ENCODE measurements at places on chromosomes 16 and 17.

GRCh38 chr17:2388683-2389055 is 12.2 kb downstream of the MNT start:
- DNase-seq, result no peak

- no peak for DNase-seq
These were observed 111.0 kb downstream of the N4BP1 start for GRCh38 chr16:48498769-48499631.

- DNase-seq, result peak; percentile 26
These were observed 32.5 kb downstream of the RPH3AL start for GRCh38 chr17:320139-320538.

DNA sequence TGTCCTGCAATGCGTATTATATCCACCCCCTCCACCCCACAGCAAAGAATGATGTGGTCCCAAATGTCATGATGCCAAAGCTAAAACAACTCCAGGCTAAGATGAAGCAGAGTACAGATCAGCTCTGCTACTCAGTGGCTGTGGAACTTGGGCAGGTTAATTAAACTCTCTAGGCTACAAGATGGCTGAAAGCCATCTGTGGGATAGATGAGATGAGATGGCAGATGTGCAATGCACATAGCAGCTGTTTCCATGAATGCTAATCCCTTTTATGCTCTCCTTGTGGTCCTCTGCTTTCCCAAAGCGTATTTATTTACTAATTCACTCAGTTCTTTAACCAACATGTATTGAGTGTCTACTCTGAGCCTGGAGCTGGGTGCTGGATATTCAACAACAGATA is 114.4 kb downstream of the GRIN2A start:
- DNase-seq, result no peak

- no peak for DNase-seq
These were observed 6.5 kb downstream of the RNF157 start for GRCh38 chr17:76233588-76234353.

DNA sequence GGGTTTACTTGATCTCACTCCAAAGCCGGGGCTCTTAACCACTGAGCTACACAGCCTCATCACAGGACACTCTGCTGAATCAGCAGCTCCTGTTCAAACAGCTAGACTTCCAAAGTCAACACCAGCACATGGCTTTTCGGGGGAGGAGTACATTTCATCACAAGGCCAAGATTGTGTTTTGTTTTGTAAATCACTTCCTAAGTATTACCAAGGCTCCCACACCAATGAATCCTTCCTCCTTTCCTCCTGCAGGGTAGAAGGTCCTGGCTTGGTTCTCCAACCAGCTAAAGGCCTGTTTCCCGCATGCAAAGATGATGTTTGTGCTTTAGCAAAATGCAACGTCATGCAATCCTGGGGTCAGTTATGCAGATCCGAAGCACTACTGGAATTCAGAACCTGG is 152.5 kb downstream of the XYLT1 start:
- no peak for DNase-seq

DNA sequence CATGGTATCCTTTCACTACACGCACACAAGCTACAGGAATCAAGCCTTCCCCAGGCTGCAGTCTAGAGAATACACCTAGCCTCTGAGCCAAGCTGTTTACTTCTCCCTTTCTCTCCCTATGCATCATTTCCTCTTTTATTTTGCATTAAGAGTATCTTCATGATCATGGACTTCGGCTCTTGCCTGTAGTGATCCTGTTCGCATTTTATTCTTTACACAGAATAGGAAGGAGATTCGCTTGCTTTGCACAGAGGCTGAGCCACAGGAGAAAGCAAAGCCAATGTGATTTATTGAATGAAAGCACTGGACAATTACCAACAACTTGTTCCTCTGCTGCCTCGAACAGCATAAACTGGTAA is 172.7 kb downstream of the ANKFN1 start:
- no peak for DNase-seq

DNA sequence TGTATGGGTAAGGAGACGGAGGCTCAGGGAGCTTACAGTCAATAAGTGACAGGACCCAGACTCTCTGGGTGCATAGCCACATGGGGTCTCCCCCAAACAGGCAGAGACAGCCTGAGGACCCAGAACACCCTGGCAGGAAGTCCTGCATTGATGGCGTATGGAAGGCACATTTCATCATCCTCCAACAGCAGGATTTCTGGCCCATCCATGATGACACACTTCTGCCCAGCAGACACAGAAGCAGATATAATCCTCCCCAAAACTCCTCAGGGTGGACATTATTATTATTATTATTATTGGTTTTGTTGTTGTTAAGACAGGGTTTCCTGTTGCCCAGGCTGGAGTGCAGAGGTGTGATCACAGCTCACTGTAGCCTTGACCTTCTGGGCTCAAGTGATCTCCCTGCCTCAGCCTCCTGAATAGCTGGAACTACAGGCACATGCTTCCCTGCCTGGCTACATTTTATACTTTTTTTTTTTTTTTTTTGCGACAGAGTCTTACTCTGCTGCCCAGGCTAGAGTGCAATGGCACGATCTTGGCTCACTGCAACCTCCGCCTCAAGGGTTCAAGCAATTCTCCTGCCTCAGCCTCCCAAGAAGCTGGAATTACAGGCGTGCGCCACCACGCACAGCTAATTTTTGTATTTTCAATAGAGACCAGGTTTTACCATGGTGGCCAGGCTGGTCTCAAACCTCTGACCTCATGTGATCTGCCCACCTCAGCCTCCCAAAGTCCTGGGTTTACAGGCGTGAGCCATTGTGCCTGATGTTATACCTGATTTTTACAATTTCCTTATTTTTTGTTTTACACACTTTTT is 6.8 kb upstream of the HROB start:
- no peak for DNase-seq

GRCh38 chr16:29678691-29679267 is at the start of gene QPRT:
Gene QPRT, plus strand, starts transcription at chr16:29679180. Its CDS starts 18 bp downstream, at chr16:29679198.
- DNase-seq, result no peak

DNA sequence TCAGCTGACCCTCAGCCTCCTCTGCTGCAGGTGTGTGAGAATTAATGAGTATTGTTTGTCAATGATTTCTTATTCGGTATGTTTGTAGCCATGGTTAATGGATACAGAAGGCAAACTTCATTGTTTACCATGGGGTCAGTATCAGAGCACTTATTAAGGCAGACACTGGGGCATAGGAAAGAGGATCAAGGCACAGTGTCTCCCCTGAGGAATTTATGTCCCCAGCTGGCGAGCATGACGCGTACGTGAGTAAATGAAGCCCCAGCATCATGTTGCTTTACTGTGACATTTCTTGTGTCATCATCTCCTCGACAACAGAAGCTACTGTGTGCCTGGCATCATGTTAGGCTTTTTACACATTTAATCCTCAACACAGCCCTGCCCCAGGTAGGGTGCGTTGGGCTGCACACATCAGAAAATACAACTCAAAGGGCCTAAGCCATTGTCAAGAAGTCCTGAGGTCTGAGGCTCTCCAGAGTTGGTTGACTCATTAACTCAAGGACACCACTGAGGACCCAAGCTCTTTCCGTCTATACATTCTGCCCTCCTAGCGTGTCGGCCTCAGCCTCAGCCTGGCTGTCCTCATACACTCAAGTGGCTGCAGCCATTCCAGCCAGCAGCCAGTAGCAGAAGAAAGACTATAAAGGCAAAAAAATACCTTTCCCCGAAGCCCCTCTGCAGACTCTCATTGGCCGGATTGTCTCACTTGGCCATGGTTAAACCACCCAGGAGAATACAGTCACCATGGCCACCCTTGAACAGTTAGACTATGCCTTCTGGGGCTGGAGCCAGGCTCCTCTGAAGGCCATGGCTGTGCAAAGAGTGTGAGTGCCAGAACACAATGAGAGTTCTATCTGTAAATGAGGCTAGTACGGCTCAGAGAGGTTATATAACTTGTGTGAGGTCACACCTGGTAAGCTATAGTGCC is 13.9 kb upstream of the ZCCHC14 start:
- no peak for DNase-seq

DNA sequence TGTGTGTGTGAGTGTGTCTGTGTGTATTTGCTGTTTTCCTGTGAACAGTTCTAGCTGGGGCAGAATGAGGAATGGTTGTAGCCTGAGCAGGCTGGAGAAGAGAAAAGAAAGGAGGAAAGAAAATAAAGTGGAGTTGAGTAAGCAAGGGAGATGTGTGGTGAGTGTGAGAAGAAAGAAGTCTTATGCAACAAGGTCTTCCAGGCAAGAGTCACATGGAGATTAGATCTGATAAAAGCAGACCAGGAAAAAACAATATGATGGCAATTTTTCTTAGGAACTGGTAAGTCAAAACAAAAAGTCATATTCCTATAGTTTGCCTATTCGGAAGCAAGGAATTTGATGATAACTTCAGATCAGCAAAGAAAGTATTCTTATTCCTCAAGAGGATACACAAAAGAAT is 125.0 kb downstream of the HS3ST3A1 start:
- no peak for DNase-seq

GRCh38 chr16:19008245-19009169 is 24.8 kb downstream of the TMC7 start:
- DNase-seq, result no peak

DNA sequence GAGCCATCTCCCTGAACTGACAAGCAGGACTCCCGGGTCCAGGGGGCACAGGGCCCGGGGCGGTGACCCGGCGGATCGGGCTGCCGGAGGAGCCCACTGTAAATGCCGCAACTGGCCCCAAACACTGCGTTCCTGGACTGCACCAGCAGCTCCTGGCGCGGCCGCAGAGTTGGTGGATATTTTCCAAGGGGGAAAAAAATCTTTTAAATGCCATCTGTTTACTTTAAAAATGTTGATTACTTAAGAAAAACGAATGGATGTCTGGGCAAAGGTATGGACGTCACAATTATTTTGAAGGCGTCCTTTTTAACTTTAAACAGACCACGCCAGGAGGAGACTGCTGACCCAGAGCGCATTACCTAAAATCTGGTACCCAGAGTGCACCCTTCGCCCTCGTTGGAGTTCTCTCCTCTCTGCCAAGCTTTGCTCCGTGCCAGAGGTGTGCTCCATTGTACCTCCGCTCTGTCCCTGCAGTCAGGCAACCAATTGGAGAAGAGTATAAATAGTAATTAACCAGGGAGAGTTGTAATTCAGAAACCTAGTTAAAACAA is 3.4 kb downstream of the HS3ST3B1 start:
- DNase-seq, result no peak

DNA sequence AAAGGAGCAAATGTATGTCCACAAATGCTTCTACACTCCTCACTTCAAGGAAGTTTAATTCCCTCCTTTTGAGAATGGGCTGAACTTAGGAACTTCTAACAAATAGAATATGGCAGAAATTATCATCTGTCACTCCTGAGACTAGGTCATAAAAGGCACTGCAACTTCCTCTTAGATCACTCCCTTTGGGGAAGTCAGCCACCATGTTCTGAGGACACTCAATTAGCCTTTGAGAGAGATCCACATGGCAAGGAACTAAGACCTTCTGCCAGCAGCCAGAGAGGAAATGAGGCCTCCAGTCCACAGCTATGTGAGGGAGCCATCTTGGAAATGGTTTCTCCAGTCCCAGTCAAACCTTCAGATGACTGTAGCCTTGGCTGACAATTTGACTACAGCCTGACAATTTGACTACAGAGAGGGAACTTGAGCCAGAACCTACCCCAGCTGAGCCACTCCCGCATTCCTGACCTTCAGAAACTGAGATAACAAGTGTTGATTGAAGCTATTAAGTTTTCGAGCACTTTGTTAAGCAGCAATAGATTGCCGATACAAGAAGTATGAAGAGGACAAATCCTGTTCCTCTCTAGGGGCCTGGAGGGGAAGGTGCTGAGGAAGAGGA is 113.4 kb upstream of the SEC14L1 start:
- no peak for DNase-seq

GRCh38 chr16:66120656-66121055 is 245.8 kb upstream of the CDH5 start:
- no peak for DNase-seq

DNA sequence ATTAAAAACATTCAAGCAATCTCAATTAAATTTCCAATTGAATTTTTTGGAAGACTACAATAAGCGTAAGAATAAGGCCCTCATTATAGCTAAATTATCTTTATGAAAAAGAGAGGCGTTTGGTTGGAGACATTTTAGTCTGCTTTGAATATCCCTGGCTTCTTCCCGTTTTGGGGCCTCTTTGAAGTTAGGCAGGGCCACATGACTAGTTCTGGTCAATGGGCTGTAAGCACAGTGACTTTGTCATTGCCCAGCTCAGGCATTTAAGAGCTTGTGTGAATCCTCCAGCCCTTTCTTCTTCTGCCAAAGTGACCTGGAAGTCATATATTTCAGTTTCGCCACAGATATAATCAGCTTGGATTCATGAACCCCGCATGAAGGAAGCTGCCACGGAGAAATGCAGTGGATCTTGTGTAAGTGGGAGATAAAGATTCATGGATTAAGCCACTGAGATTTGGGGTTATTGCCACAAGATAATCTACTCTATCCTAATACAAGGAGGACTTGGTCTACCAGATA is 21.7 kb upstream of the UBTF start:
- DNase-seq, result no peak

DNA sequence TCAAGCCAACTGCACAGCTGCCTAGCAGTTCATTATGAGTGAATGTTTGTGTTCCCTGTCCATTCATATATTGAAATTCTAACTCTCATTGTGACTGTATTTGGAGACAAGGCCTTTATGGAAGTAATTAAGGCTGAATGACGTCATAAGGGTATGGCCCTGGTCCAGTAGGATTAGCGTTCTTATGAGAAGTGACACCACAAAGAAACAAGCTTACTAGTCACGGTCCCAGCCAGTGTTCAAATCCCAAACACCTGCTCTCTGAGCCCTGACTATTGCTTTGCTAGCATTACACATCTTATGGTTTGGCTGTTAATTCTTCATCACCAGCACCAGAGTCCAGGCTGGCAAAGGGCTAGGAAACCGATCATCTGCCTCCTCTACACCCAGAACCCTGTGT is 2.2 kb downstream of the ZNF668 start:
- no peak for DNase-seq

DNA sequence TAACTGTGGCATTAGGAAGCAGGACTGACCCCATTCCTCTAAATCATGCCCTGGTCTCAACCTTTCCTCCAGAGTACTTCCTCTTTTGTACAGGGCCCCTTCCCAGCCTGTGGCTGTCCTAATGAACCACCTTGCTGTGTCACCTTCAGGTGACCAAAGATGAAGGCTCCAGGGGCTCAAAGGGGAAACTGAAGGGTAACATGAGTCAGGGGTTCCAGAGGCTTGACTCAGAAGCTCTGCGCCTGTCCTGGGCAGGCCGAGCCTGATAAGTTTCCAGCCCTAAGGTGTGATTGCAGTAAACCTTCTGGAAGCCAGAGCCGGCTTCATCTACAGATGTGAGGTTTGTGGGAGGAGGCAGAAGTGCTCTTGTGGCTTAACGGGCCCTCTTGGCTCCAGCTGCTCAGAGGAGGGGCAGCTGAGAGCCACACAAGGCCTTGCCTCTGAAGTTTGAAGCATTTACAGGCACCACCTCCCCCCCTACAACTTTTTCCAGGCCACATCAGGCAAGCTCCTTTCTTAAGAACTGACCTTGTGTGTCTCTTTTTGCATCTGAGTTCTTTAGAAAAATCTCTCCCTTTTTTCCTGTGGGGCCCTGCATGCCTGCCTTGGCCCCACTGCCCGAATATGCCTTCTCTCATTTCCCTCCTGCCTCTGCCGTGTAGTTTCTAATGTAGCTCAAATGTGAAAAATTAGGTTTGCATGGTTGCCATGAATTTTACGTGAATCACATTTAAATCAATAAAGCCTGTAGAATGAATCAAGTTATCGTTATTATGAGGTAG is 149.9 kb downstream of the CLEC16A start:
- DNase-seq, result no peak

Measured in psoas muscle (tissue), 8 donors.